ACHN (cell line): ENCODE measurements at places on chromosomes 6 and 20.

DNA sequence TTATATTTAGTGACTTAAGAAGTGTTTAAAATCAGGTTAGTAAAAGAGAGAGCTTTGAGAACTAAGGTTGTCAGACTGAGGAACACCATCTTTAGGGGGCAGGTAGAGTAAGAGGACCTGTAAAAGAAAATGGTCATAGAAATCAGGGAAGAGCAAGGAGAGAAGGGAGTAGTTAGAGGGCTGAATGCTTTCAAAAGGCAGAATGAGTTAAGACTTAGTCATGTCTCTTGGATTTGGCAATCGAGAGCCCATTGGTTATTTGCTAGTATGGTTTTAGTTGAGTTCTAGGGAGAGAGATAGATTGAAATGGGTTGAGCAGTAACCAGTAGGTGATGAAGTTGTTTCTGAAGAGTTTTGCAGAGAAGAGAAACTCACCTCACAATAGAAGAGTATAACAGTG, 51.1 kb downstream of the RALGAPB start:
- DNase-seq = peak; percentile 12

GRCh38 chr6:163900570-163900969, 486.1 kb downstream of the QKI start:
- no peak for DNase-seq

GRCh38 chr20:10622657-10623418, 51.0 kb downstream of the JAG1 start:
- no peak for DNase-seq

- no peak for DNase-seq
Measured at GRCh38 chr6:107564589-107564951, 74.7 kb downstream of the SOBP start.

GRCh38 chr6:56663344-56663743, 20.7 kb upstream of the DST start:
- no peak for DNase-seq

- DNase-seq = no peak
Measured at GRCh38 chr6:46996860-46997641, 45.1 kb downstream of the ADGRF1 start.

DNA sequence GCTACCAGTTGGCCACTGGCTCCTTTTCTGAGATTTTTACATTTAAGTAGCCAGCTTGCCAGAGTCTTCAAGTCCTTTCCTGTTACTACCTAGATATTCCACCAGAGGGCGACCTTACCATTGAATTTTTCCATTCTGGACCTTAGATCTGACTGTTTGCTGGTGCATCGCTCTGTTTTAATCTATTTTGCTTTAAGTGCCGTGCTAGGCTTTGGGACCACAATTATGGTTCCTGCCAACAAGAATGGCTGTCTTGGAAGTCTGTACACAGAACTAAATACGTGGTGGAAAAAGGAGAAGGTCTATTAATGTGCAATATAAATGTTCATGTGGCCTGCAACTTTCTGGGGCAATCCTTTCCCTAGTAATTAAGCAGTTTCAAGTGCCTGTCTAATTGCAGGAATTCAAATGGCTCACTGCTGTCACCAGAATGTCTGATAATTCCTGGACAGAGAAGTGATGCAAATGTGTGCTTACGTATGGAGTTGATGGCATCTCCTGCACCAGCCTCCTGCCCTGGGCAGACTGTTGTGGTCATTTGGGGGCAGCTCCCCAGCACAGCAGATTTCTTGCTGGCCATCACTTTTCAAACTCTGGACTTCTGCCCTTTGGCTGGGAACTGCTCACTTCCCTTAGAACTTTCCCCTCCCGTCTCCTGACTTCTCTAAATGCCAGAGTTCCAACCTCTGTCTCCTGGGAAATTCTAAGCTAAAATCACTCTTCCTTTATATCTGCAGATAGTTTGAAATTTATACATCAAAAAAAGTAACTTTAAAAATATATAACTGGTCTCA, 5.6 kb upstream of the HLA-DOA start:
- DNase-seq = peak; percentile 69

DNA sequence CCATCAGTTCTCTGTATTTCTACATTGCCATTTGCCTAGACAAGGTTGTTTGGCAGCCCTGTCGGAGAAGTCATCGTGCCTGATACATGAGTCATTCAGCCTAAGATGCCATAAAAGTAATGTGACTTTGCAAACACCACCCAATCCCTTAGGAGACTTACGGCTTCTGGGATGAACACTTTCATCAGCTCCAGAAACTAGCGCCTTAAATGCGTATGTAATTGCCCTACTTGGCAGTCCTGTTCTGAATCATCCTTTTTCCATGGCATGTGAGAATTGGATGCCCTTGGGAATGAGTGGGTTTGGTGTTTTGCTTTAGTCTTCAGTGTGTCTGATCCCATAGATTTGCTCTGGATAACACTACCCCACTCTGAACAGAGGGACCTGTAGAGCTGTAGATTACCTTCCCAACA, 158.5 kb downstream of the SASH1 start:
- DNase-seq = peak; percentile 85

DNA sequence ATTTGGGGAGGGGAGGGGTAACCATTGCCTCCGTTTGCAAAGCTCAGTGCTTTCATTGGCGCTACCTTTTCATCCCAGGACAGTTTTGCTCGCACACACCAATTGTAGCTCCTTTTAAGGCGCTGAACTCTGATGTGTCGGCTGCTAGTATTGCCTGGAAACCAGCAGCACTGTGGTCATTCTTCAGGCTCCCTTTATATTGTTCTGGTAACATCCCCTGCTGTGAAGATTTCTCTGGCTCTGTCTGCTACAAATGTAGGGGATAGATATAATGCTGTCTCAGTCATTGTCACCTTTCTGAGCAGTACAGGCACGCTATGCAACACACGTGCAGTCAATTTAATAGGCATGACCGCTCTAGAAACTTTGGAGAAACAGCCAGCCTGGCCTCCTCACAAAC, 172.9 kb upstream of the SASH1 start:
- DNase-seq = no peak

- no peak for DNase-seq
Measured at GRCh38 chr20:41142245-41142644, 4.9 kb downstream of the PLCG1 start.

GRCh38 chr6:56214703-56215101, 32.7 kb downstream of the COL21A1 start:
- DNase-seq = no peak

DNA sequence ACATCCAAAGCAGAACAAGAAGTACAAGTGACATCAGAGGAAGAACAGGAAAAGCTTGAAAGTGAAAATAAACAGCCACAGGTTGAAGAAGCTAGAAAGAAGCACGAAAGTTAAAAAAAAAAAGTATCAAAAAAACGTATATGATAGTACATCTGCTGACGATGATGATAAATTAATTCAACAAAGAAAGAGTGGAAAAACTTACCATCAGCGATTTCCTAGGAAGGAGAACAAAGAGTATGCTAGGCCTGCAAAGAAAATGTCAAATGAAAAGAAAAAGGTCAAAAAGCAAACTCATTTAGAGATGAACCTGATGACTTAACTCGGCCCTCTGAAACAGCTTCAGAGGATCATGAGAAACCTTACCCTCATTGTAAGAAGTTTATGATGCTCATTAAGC, 3.7 kb downstream of the SAYSD1 start:
- no peak for DNase-seq

DNA sequence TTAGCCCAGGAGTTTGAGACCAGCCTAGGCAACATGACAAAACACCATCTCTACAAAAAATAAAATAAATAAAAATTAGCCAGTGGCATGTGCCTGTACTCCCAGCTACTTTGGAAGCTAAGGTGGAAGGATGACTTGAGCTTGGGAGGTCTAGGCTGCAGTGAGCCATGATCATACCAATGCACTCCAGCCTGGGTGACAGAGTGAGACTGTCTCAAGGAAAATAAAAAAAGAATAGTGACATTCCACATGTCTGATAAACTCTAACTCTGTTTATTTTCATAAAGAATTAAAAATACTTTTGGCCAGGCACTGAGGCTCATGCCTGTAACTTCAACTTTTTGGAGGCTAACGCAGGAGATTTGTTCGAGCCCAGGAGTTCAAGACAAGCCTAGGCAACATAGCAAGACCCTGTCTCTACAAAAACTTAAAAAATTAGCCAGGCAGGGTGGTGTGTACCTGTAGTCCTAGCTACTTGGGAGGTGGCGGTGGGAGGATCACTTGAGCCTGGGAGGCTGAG, 115.1 kb downstream of the GJA1 start:
- no peak for DNase-seq

- no peak for DNase-seq
Measured at GRCh38 chr20:33893314-33893713, 82.2 kb downstream of the CHMP4B start.

DNA sequence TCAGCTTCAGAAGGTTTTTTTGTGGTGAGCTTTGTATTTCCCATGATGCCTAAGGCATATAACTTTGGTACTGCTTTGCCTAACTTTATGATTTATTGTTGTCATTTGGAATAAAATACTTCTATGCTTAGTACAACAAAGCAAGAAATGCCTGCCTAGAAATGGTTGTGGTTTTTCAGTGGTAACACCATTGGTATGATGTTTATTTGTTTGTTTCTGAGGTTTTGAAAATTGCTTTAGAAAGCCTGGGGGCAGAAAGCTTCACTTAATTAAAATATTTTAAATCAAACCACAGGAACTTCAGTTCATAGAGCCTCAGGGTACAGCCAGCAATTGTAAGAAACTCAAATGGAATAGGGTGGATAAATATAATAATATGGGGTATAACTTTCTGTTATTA, 351.2 kb upstream of the MAP3K7 start:
- no peak for DNase-seq

DNA sequence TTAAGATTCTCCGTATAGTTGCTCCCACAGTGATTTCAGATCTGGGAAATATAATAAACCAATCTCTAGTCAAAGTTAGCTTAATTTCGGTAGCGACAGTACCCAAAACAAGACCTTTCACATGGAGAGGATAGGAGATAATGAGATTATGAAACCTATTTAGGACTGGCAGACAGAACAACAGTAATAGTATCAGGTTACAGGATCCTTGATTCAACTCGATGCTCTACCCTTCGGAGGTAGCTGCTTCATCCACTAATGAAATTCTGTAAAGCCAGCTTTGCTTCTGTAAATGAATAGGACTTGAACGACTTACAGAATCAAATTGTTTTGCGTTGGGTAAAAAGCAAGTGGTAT, 534 bp upstream of the AKIRIN2 start:
- DNase-seq = peak; percentile 60

DNA sequence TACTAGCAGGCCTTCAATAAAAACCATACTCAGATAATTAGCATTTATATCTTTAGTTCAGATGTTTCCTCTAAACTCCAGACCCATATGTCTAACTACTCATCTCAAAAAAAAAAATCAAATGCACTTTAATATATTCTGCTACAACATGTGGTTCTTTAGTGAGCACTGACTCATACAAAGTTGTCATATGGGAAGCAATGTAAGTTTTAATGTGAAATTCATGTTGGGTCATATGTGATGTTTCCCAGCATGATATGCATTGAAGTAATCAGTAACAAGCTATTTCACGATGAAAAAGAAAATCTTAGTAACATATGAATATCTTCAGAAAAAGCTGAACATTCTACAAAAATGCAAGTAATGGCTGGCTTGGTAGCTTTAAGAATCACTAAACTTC, 859.7 kb upstream of the ADGRB3 start:
- no peak for DNase-seq
